ENCODE measurements at places on chromosomes 3 and 15.

GRCh38 chr15:67750371-67750770, 74.9 kb upstream of the SKOR1 start:
- DNase-seq = no peak

- DNase-seq = no peak
These were observed 145.1 kb downstream of the VGLL4 start for GRCh38 chr3:11498646-11499045.

GRCh38 chr15:89948796-89949195, 36.0 kb upstream of the ARPIN start:
- no peak for DNase-seq

- DNase-seq = no peak
These were observed 604.8 kb downstream of the MECOM start for GRCh38 chr3:169058681-169059080.

DNA sequence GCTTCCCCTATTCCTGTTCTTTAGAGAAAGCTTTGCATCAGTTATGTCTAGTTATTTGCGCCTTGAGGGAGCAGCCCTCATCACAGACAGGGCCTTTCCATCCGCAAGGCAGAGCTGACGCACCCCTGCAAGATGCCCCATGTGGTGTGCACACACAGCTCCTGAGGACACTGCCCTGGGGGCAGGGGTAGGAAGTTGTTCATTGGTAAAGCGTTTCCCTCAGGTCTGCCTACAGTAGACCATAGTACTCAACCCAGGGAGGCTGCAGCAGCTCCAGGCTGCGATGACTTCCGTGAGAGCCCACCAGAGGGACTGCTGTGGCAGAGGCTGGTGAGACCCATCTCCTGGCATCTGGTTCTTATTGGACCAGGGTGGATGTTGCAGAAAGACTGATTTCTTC, 55.1 kb upstream of the PLXNA1 start:
- DNase-seq = peak; percentile 84

DNA sequence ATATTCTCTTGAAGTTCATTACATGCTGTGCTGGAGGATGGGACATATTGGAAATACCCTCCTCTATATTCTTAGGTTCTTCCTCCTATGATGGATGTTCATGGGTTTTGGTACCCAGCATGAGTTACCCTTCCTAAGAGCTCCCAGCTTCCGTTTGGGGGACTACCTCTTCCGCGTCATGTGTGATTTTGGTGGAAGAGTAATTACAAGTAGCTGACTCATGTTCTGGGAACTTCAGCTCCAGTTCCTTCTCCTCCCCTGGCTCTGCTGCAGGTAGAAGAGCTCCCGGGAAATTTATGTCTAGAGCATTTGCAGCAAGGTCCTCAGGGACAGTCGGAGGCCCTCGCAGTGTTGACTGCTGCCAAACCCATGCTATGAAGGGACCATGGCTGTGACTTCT, 208.8 kb upstream of the IL12A start:
- no peak for DNase-seq

DNA sequence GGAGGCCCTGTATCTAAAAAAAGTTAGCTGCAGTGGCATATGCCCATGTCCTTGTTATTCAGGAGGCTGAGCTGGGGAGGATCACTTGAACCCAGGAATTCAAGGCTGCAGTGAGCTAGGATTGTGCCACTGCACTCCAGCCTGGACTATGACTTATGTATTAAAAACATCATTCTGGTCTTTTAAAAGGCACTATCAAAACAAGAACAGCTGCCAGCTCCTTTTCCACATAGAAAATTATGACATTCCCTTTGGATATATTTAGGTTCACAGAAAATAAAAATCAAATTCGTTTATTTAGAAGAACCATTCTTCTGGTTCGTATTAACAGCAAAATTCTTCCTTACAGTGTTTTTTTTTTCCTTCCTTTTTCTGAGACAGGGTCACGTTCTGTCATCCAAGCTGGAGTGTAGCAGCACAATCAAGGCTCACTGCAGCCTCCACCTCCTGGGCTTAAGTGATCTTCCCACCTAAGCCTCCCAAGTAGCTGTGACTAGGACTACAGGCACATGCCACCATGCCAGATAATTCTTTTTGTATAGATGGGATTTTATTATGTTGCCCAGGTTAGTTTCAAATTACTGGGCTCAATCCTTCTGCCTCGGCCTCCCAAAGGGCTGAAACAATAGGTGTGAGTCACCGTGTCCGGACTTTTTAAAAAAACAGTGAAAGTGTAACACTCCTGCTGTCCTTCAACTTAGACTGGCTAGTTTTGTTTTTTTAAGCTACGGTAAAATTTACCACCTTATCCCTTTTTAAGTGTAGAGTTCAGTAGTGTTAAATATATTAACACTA, 13.9 kb downstream of the ICE2 start:
- DNase-seq = no peak

All from A673 (cell line).